Neuronal stem cell (in vitro differentiated cells): ENCODE measurements at places on chromosomes 16 and 17.

DNA sequence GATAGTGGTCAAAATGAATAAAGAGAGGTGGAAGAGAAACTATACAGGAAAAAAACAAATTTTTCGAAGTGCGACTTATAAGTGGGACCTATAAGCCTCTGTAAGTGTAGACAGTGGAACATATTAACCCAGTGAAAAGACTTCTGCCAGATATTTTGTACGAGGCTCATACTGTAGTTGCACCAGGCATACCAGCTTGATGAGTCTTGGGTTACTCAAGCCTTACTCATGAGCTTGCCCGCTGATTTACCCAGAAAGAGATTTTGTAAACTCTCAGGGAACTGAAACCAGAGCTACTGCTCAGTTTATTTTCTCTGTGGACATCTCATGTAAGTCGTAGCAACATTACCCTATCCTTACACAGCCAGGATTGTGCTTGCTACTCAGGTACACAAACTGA lies 708.0 kb upstream of the SOX9 start:
- no peak for DNase-seq

DNA sequence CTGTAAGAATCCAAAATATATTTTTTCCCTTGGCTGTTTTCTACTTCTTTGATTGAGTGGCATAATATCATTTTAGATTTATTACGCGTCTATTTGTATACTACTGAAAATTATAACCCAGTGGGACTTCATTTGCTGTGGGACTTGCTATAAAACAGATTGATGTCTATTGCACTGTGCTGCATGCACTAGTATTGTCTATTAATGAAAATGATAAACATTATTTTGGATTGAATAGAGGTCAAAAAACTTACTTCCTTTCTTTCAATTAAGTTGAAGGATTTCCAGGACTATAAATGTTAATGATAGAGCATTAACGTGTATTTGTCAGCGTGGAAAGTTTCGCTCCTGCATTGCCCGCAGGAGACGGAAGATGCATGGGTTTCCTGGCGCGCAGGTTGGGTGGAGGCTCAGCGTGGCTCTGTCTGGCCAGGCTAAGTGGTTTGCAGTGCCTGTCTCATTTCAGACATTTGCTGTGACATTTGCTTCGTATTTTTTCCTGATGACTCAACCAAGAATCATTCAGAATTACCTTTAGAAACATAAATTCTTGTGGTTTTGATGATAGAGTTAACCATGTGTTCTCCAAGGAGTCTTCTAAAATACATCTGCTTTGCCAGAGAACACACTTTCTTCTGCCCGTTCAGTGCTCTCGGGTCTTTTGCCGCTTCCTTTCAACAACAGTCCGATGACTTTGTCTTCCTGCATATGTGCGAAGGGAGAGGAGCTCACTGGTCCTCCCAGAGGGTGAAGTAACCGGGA lies 216.7 kb downstream of the RPTOR start:
- DNase-seq = no peak

- no peak for DNase-seq
These were observed 2.7 kb downstream of the ENKD1 start for GRCh38 chr16:67663877-67664222.

GRCh38 chr16:85093705-85094104 lies 18.6 kb downstream of the CIBAR2 start:
- no peak for DNase-seq

GRCh38 chr17:20315821-20316220 lies 151.5 kb downstream of the LGALS9B start:
- DNase-seq = no peak

GRCh38 chr16:1926271-1926670 lies 8.1 kb upstream of the HS3ST6 start:
- no peak for DNase-seq

GRCh38 chr16:48852951-48853350 lies 243.0 kb upstream of the N4BP1 start:
- no peak for DNase-seq

- DNase-seq = no peak
These were observed 22.2 kb upstream of the TOX3 start for GRCh38 chr16:52568983-52569690.

DNA sequence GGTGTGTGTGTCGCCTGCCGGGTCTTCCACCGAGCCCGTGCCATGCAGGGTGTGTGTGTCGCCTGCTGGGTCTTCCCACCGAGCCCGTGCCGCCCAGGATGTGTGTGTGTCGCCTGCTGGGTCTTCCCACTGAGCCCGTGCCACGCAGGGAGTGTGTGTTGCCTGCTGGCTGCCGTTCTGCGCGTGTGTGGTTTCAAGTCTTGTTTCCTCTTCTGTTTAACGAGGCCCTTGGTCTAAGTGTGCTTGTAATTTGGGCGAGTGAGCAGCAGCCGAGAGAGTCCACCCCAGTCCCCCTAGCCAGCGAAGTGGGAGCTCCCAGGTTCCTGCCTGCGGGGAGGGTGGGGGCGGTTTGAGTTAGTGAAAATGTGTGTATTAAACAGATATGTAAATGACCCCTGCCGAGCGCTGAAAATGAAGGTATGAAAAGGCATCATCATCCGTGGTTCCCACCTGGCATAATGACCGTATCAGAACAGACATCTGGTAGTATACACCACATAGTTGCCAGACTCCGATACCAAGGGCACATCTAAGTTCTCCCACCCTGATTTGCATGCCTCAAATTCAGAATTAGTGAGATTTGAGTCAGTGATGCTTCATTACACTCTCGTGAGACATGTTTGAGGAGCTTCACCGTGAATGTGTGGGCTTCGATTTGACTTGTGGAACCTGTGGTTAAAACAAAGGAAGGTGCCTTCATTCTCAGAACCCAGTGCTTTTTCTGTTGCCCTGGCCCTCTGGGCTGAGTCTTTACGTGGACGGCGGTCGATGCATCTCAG lies 114.5 kb upstream of the CHMP6 start:
- no peak for DNase-seq

DNA sequence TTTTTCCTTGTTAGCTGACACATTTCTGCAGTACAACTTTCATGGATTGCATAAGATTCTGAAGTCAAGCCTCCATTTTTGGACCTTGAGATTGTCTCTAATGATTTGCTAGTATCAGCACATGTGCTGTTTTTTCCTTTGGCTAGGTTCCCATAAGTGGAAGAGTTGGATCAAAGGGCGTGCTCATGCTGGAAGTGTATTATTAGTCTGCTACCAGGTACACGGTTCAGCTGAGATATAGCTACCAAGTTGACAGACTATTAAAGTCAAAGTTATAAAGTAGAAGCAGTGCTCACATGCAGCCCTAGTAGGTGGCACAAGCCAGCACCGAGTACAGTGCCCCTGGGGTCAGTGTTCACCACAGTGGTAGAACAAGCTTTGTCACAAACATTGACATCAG lies 3.2 kb downstream of the FAHD1 start:
- no peak for DNase-seq

DNA sequence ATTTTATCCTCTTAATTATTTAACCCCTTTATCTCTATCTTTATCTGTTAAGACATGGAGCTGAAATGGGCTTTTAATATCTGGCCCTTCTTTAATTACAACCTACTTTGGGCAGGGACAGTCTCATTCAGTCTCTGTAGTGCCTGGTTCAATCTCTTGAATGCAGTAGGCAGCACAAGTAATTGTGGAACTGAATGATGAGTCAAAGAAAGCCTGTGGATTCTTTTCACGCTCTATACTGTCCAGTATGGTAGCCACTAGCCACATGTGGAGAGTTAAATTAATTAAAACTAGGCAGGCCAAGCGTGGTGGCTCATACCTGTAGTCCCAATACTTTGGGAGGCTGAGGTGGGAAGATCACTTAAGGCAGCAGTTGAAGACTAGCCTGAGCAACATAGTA lies 9.3 kb downstream of the BPTF start:
- no peak for DNase-seq

DNA sequence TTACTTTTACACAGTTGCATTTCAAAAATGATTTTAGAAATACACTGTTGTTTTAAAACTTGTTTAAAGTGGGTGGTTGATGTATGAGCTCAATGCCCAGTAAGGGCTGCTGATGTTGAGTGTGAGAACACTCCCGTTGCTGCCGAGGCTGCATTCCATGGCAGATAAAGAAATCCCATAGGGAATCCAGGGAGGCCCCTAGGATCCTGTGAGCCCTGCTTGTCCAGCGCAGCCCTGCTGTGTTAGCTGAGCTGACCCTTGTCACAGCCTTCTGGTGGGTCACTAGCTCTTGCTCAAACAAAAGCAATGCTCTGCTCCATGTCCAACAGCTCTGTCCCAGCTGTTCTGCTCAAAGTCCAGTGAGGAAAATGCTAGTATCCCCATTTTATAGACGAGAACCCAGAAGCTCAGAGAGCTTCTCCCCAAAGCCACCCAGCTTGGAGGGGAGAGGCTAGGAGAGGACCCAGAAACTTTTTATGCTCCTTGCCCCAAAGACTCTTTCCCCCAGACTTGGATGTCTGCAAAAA lies 18.6 kb upstream of the COL1A1 start:
- DNase-seq = no peak

DNA sequence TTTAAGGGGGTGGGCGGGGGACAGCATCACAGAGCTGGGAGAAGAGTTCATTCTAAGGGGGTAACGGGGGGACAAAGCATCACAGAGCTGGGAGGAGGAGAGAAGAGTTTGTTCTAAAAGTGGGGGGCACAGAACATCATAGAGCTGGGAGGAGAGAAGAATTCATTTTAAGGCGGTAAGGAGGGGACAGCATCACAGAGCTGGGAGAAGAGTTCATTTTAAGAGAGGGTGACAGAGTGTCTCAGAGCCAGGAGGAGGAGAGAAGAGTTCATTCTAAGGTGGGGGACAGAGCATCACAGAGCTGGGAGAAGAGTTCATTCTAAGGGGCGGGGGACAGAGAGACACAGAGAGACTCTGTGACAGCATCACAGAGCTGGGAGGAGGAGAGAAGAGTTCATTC lies 27.8 kb downstream of the ENDOV start:
- no peak for DNase-seq

- DNase-seq = no peak
These were observed 45.7 kb upstream of the MRPS23 start for GRCh38 chr17:57895382-57896060.

- no peak for DNase-seq
These were observed 316.3 kb downstream of the SEC14L1 start for GRCh38 chr17:77456951-77457548.

DNA sequence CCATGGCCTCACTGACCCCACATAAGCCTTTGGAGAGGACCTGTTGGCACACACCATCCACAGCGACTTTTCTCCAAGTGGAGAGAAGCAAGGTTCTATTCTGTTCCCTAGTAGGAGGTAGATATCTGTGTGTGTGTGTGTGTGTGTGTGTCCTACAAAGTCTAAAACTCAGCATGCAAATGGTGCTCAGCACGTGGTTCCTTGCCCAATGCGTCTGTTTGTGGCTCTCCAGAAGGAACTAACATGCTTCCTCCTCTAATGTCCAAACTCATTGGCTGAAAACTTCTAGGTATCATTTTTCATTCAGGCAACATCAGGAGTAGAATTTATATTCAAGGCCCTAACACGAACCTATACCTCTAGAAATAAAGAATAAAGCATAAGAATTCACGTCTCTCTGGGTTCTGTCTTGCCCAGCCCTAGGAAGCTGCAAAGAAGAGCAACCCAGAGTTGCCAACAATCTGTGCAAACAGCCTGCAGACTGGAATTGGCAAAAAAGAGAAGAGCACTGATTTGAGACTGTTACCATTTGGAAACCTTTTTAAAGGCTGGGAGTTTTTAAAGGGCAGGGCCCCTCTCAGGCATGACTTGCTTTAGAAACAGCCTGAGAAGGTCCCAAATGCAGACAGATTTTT lies 25.5 kb downstream of the MAP3K14 start:
- DNase-seq = no peak

DNA sequence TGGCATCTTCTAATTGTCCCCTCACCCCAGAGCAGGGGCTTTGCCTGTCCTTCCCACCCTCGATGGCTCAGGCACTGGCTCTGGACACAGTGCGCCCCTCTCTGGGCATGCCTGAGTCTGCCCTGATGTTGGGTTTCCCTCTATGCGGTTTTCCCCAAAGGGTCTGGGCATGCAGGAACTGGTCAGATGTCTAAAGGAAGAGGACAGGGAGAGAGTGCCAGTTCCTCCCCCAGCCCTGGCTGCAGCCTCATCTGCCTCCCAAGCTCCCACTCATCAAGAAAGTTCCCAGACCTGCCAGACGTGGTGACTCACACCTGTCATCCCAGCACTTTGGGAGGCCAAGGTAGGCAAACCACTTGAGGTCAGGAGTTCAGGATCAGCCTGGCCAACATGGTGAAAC lies 41.3 kb upstream of the PABPN1L start:
- no peak for DNase-seq

GRCh38 chr16:2037647-2038381 lies 9.8 kb downstream of the NTHL1 start:
- no peak for DNase-seq

GRCh38 chr17:37710344-37710886 lies 34.4 kb downstream of the HNF1B start:
- DNase-seq = peak; percentile 68

- DNase-seq = no peak
These were observed 1380.6 kb downstream of the CDH8 start for GRCh38 chr16:60655514-60656153.

GRCh38 chr17:27263386-27263785 lies 30.5 kb upstream of the WSB1 start:
- DNase-seq = no peak

DNA sequence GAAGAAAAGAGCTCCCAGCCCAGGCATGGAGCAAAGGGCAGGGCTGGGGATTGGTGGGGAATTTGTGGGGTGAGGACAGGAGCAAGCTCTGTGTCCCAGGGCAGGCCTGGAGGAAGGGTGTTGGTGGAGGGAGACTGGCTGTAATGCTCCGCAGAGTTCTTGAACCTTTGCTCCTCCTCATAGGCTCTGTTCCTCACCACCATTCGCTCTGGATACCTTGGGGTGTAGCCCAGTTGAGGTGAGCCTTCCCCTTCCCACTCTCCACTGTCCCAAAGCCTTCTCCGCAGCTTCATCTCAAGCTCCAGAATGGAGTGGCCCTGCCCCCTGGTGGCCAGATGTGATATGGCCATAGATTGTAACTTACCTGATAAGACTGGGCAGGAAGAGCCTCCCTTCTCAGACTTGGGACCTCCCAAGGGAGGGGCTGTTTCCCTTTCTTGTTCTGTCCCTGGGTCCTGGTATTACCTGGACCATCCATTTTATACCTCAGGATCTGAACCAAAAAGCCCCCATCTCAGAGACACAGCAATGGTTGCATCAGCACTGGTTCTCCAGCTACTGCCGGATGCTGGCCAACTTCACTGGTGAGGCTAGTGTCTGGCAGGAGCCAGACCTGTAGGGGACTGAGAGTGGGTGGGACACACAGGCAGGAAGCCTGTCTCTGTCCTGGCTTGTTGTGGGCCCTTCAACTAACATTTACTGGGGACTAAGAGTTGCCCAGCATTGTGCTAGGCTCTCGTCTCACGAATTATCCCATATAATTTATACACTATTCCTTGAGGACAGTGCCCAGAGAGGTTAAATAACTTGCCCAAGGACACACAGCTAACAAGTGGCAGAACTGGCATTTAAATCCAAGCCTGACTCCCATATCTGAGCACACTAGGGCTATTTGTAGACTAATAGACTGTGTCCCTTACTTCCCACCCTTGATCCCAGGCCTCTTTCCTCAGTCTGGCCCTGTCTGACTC lies 19.1 kb upstream of the STAC2 start:
- DNase-seq = peak; percentile 90
